Hematopoietic multipotent progenitor cell (in vitro differentiated cells): ENCODE measurements at places on chromosomes 2 and 18.

GRCh38 chr18:79747156-79747845 is 50.4 kb upstream of the KCNG2 start:
- no peak for DNase-seq

DNA sequence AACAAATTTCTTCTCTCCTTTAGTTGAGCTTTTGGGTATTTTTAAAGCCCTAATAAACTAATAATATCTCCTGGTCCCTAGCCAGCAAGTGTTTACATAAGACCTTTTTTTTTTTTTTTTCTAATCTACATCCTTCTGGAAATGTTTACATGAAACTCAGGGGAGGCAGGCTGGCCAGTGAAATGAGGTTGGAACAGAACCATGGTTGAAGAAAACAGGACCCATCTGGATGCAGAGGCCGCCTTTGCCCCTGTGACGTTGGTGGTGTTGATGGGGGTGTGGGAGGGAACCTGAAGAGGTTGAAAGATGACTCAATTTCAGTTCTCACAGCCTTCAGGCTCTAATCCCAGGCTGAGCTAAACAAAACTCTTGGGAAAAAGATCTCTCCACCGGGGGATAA is 118.5 kb downstream of the NRP2 start:
- no peak for DNase-seq

- no peak for DNase-seq
Observed at GRCh38 chr2:233079473-233079877, 19.3 kb downstream of the INPP5D start.

GRCh38 chr18:10095356-10095755 is 181.5 kb downstream of the VAPA start:
- DNase-seq = no peak

GRCh38 chr2:171102802-171103201 is 57.9 kb downstream of the TLK1 start:
- no peak for DNase-seq

DNA sequence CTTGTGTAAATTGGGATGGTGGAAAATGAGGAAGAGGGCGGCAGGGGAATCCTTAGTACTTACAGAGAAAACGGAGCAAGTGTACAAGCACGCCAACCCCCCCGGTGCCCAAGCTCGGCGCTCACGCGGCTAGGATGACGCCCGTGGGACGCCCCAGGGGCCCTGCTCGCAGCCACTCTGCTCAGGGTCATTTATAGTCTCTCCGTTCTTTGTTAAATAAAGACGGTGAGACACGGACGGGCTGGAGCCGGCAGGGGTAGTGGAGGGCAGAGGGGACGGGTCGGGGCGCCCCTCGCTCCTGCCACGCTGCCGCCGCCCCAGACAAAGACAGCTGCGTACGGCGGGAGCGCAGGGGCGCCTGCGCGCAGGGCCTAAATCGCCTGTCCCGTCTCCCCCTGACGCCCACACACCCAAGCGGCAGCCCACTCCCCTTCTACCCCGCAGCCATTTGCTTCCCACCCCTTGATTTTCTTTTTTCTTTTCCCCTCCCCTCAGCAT is 37.8 kb downstream of the PCBP1 start:
- peak; percentile 64 for DNase-seq

GRCh38 chr2:138280999-138281695 is 220.4 kb upstream of the SPOPL start:
- no peak for DNase-seq

DNA sequence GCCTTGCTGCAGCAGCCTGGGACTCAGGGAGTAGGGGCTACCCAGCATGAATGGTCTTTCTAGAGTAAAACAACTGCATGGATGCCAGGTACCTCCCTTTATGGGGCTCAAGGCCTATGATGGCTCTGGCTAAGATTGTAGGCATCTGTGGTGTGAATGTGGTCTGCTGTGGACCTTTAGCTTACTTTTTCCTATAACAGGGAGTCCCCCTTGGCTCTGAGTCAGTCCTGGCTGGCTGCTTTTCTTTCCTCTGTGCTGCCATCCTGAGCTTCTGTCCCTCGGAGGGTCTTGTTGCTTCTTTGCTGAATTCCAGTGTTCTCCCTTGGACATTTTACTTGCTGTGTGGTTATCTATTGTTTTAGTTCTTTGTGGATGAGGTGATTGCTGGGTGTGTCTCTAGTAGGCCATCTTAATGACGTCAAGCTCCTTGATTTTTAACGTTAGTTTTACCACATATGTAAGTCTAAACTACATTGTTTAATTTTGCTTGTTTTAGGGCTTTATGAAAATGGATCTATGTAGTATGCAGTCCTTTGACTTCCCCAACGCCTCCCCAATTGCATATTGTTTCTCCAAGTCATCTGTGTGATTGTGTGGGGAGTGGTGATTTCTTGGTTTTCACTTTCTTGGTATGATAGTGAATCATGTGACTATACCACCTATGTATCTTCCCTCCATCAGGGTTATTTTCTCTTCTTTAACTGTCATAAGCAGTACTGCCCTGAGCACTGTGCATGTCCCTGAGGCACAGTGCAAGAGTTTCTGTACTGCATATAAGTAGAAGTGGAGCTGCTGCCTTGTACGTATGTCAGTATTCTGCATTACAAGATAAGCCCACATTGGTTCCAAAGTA is 92.4 kb downstream of the NCK2 start:
- no peak for DNase-seq

DNA sequence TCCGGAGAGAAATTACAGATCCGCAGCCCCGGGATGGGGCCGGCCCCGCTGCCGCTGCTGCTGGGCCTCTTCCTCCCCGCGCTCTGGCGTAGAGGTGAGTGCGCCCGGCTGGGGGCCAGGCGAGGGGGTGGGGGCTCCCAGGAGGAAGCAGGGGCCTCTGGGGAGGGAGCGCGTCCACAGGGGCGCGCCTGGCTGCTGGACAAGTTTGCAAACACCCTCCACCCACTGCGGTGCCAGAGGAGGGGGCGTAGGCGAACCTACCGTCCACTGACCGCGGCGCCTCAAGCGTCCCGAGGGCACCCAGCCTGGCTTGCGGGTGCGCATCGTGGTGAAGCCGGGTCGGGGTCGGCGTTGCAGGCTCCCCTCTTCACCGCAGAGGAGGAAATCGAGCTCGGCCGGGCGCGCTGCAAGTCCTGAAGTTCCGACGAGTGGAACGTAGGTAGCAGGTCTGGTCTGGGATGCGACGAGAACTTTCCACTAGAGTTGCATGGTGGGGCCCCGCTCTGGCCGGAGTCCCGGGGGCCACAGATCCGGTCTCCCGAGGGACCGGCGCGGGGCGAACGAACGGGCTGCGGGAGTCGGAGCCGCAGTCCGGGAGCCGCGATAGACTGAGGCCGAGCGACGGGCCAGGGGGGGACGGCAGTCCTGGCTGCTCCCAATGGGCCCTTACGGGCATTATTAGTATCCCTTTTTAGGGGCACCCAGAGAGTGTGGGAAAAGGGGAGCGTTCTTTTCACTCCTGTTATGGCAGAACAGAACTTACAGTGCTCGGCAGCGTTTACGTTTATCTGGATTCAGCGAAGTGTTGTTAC is 502 bp downstream of the MERTK start:
- DNase-seq = peak; percentile 75

- DNase-seq = no peak
Observed at GRCh38 chr2:98875081-98875728, 60.8 kb downstream of the CRACDL start.

GRCh38 chr2:128402911-128403670 is 84.4 kb upstream of the HS6ST1 start:
- DNase-seq = no peak

DNA sequence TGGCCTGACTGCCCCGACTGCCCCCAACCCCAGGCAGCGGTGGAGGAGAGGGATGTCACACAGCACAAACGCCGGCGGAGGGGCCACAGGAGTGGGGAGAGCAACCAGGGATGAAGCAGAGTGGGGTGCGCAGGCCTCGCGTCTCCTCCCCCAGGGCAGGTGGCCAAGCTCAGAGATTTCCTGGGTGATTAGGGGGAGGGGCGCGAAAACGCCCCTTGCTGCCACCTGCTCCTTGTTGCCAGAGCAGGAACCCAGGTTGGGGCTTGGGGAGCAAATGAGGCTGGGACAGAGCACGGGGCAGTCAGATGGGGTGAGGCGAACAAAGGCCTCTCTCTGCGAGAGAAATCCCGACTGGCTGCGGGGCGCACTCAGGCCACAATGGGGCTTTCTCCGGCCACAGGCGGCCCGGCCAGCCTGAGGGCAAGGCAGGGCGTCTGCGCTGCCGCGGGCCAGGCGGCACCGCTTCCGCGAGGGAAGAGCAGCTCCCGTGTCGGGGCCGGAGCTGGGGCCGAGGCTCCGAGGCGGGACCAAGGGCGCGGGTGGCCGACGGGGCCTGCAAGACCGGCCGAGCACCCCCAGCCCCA is 11.5 kb downstream of the TEX44 start:
- DNase-seq = no peak

DNA sequence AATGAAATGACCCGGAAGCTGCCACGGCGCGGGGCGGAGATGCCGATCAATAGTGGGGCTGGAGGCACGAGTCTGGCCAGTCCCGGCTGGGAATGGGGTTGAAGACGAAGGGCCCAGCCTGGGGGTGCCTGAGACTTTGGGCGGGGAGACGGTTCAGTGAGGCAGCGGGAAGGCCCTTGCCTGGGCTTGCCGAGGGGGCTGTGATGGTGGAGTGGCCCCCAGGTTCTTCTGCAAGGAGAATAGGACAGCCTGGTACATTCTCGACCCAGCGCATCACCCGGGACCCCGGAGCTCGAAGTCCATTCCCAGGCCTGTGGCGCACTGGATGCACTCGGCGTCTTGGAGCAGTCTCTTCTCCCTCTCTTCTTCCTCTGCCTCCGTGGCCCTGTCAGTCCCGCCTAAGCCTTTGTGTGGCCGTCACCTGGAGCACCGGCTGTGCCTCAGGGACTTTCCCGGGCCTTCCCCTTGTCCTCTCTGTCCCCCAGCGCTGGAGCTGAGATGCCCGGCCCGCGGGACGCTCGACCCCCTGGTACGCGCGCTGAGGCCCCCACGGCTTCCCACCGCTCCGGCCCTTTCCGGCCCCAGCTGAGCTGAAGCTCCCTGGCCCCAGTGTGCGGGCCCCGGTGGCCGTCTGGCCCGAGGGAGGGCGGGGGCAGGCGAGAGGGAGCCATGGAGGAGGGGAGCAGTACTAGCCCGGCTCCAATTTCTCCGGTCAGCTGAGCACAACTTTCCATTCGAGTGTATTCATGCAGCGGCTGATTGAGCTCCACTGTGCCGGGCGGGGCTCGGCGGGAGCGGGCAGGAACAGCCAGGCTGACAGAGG is 8.0 kb downstream of the SIX3 start:
- DNase-seq = no peak

GRCh38 chr2:23746141-23746863 is 180.6 kb downstream of the ATAD2B start:
- DNase-seq = no peak

GRCh38 chr18:3451989-3452749 is 2.2 kb downstream of the TGIF1 start:
- no peak for DNase-seq

GRCh38 chr18:79458131-79458838 is 62.6 kb downstream of the NFATC1 start:
- DNase-seq = no peak

GRCh38 chr2:221569425-221569845 is 2.7 kb downstream of the EPHA4 start:
- no peak for DNase-seq

- no peak for DNase-seq
Observed at GRCh38 chr2:119311371-119311770, 55.3 kb downstream of the C2orf76 start.

DNA sequence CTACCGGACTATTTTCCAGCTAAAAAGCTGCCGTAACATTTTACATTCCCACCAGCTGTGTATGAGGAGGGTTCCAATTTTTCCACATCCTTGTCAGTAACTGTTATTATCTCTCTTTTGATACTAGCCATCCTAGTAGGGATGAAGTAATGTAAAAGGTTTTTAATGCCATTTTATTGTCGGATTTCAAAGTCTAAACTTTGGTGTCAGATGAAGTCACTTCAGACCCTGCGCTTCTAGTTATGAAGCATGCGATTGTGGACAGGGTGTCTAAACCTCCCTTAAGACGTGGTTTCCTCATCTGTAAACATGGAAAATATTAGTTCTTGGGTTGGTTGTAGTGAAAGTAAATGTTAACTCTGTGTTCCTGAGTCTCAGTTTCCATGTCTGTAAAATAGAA is 4.7 kb downstream of the DGKD start:
- DNase-seq = no peak

GRCh38 chr2:76928026-76928425 is 594.1 kb downstream of the LRRTM4 start:
- DNase-seq = no peak

DNA sequence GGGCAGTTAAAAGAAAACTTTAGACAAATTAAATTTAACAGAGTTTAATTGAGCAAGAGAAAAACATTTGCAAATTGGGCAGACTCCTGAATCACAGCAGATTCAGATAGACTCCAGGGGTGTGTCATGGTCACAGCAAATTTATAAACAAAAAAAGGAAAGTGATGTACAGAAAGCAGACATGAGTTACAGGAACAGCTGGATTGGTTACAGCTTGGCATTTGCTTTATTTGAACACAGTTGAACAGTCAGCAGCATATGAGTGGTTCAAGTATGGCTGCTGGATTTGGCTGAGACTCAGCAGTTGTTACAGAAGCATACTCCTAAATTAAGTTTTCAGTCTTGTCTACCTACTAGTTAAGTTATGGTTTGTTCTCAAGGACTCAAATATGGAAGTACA is 82.3 kb upstream of the NYAP2 start:
- DNase-seq = no peak

GRCh38 chr2:146128216-146128615 is 1608.3 kb upstream of the ZEB2 start:
- DNase-seq = no peak

DNA sequence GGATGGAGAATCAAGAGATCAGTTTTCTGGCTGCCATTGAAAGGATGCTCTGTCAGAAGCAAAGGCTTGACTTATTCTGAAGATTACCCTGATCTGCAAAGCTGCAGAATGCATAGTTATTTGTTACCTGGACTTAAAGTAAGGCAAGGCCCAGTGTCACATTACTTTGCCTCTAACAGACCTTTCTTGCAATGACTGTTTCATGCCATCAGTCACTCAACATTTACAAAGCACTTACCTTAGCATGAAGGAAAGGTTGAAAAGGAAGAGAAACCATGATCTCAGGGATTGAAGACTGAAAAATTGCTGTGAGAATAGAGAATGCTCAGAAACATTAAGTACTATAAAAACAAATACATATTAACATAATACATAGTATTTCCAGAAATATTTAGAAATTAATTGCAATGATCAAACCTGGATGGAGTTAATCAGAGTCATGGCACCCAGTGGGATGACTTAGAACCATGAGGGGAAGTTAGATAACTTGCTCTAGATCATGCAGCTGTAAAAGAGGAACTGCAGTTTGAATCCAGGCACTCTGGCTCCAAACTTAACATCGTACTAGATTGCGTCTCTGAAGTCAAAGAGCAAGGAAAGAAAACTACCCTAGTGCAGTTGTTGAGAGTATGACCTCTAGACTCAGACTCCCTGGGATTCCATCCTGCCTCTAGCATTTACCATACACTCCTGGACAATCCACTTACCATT is 26.5 kb upstream of the FAM117B start:
- DNase-seq = peak; percentile 75

DNA sequence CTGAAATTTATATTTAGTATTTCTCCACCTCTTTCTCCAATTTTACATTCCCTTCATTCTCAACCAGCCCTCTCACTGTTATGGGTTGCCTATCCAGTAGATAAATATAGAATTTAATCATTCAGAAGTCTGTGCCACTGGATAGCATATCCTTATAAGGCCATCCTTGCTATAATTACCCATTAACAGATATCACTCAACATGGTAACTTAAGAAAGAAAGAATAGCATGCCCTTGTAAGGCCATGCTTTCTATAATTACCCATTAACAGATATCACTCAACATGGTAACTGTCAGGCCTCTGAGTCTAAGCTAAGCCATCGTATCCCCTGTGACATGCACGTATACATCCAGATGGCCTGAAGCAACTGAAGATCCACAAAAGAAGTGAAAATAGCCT is 1137.4 kb upstream of the FAM98A start:
- DNase-seq = no peak
